NCI-H1092 (cell line): ENCODE measurements at places on chromosomes 4 and X.

GRCh38 chr4:168654104-168654847 lies 157.4 kb downstream of the PALLD start:
- DNase-seq, result no peak

GRCh38 chr4:156950090-156950489 lies 21.5 kb downstream of the PDGFC start:
- DNase-seq, result no peak

GRCh38 chr4:110484029-110484428 lies 8.1 kb downstream of the ENPEP start:
- DNase-seq, result no peak

DNA sequence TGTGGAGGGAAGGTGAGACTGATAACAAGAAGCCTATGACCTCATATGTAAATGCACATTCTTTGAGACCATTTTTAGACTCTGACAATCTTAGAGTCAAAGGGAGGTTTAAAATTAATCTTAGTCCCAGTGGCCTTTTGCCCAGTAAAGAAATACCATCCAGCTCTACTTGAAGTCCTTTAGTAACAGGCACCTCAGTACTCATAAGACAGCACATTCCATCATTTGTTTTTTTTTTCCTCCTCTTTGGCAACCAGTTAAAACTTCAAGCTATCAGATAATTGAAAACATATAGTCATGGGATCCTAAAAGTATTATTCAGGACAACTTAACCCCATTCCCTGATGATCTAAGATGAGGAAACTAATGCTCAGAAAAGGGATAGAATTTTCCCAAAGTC lies 4.6 kb downstream of the EDA2R start:
- DNase-seq, result no peak

GRCh38 chr4:158535130-158535614 lies 13.5 kb downstream of the RXFP1 start:
- no peak for DNase-seq

DNA sequence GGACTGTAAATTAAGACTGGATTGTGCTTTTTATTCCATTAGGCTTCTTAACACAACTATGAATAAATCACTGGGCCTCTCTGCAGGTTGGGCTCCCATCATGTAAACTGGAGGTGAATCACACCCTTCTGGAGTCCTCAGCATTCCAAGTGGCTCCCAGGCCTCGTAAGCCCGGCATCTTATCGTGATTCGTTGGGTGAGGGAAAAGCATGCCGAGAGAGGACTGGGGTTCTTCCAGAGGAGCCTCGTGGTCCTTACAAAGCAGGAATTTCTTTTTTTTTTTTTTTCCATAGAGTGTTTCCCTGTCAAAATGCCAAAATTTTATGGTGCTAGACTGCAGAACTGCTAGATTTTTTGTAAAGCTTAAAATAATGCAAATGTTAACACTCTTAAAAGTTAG lies 20.0 kb downstream of the CLDN22 start:
- no peak for DNase-seq

- no peak for DNase-seq
Observed at GRCh38 chrX:69196666-69197065, 31.4 kb upstream of the PJA1 start.

- no peak for DNase-seq
Observed at GRCh38 chr4:166121897-166122296, 248.9 kb downstream of the TLL1 start.

DNA sequence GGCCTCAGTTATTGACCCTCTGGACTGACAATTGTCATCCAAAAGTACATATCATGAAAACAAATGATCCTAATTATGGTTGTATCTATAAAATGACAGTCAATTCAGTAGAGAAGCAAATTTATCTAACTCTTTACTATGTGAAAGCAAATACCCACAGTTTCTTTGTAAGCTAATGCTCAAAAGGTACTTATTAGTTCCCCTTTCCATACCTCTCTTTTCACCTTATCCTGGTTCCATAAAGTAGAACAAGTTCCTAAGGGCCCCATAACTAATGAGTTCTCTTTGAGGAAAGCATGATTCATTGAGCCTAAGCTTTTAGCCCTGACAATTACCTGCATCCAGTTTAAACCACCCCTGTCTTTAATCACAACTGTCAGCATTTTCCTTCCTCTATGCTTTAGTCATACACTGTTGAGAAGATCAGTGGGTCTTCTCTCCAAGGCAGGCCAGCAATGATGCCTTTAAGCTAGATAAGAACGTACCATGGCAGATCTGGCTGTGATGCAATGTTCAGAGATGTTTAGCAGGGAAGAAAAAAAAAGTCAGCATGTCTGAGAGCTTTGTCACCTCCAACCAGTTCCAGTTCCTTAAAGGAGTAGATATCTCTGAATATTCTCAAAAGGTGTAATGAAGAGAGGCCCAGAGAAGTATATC lies 179.7 kb upstream of the RASGEF1B start:
- DNase-seq, result no peak

DNA sequence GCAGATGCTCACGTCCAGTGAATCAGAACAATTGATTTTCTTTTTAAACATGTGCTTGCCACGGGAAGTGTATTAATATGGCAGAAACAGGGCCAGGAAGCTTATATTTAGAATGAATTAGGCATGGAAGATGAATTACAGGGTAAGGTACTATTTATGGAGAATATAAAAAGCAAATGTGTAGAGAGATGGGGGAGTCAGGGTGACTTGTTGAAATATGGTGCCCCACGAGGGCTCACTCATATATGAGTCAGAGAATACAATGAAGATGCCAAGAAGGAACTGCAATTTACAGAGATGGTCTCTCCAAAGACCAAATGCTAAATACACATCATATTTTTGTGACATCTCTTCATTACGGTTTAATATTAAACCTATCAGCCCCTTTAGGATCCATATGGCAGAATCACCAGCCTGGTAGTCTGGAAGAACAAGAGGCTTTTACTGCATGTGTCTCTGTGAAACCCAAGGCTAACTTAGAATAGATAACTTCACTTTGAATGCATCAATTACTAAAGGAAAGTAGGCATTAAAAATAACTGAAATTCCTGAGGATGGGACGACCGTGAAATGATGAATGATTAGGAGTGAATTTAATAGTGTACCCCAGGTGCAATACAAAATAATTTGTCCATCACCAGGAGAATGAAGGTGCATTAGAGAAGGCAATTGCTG lies 385.3 kb downstream of the ARHGAP24 start:
- DNase-seq, result no peak

- no peak for DNase-seq
Observed at GRCh38 chr4:150889306-150889705, 125.8 kb downstream of the LRBA start.

GRCh38 chr4:115332078-115332477 lies 218.7 kb upstream of the NDST4 start:
- DNase-seq, result no peak

DNA sequence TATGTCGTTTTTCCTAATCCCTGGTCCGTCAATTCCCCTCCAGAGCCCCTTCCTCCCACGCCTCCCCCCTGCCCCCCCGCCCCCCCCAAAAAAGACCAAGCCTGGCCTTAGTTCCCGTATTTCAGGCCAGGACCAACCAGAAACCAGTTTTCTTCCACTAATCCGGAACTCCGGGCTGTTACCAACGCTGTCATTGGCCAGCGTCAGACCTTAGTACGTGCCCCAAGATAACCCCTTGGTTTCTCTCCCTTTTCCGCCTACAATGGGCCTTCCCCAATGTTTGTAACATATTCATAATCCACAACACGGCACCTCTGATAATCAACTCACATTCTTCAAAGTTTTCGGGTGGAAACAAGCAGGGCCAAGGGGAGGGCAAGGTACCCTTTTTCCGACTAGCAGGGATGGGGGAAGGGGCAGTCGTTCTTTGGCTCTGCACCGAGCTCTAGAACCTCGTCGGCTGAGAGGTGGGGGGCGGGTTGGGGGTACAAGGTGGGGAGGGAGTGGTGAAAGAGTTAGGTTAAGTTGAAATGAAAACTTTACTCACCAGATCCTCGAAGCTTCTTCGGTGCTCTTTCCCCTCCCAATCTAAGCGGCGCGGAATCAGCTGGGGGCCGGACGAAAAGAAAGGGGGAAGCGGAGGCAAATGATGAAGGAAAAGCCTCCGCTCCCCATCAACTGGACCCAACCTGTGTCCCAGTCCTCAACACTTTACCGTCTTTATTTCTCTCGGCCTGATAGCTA lies 1.5 kb downstream of the BRWD3 start:
- peak; percentile 74 for DNase-seq

DNA sequence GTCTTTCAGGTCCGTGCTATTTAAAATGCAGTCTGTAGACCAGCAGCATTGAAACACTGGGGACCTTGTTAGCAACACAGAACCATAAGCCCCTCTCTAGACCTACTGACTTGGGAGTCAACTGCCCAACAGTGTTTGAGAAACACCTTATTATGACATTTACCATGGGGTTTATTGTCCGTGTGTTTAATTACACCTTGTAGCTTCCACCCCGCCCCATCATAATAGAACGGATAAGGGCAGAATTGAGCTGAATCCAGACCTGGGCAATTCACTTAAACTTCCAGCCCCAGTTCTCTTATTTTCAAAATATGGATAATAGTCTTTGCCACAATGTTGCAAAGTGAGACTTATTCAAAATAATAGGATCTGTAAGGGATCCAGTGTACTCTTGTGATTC lies 30.6 kb upstream of the CLNK start:
- no peak for DNase-seq

DNA sequence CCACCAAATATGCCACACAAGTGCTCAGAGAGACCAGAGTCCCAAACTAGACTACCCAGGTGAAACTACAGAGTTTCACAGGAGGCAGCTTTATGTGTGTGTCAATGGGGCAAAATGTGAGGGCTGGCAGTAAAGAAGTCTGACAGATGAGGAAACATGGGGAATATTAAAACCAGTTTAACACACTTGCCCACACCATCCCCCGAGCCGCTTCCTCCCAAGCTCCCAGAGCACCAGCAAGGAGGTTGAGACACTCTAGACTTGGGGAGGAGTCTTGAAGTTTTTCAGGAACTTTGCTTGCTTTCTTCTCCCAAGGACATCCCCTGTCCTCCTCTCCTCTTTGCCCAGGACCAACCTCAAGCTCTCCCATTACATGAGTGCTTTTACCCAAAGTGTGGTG lies 94.7 kb upstream of the SPRY1 start:
- no peak for DNase-seq

DNA sequence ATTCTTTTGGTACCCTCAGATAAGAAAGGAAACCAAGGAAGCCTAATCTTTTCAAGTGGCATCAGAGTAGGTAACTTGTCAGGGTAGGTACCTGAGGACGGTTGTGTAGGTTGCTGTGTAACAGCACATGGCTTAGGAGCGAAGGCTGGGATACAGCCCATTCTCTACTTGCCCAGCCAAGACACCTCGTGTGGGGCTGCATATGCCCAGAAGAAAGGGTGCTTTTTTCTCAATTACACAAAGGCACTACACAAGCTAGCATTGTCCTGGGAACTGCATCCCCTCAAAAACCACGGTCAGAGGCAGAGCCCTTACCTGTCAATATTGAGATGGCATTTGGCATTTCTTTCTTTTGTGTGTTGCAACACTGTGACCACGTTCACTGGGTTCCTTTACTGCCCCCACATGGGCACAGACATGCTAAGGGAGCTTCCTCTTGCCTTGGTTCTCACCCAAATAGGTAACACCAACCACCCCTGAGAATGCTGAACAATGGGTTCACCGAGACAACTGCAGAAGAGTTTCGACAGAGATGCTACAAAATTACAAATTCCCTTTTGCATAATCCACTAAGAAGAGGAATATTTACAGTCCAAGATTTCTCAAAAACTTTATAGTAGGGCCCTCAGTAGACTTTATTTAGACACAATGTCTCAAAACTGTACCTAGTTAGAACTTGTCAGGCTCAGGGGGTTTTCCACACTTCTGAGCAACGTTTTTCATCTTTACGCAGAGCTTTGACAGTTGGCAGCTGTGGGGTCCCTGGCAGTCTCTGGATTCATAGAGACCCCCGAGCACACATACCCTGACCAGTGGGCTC lies 35.8 kb upstream of the TNIP3 start:
- DNase-seq, result no peak

GRCh38 chr4:109803924-109804571 lies 2.2 kb upstream of the CFI start:
- peak; percentile 12 for DNase-seq

- no peak for DNase-seq
Observed at GRCh38 chr4:165609653-165610052, 230.8 kb downstream of the CPE start.

DNA sequence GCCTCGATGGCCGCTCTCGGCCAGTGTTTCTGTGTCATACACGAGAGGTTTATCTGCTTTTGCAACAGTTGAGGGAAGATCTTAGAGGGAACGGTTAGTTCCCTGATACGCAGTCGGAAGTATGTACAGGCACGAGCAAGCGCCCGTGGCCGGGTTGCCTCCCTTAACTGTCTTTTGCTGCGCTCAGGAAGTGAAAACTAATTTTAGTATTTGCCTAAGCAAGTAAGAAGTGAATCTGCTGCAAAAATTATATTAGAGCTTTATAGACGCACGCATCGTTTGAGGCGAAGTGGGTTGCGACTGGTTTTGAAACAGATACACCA lies 695 bp downstream of the MTM1 start:
- no peak for DNase-seq

- DNase-seq, result no peak
Observed at GRCh38 chrX:131734621-131735020, 190.7 kb downstream of the OR13H1 start.

GRCh38 chrX:37786624-37787422 lies 7.0 kb downstream of the CYBB start:
- no peak for DNase-seq

GRCh38 chrX:38108364-38108763 lies 102.0 kb downstream of the SYTL5 start:
- no peak for DNase-seq

GRCh38 chrX:97089116-97089515 lies 205.4 kb downstream of the RPA4 start:
- no peak for DNase-seq

- no peak for DNase-seq
Observed at GRCh38 chr4:54281054-54281766, 52.1 kb downstream of the PDGFRA start.

- no peak for DNase-seq
Observed at GRCh38 chr4:56739066-56739777, 58.1 kb upstream of the HOPX start.

DNA sequence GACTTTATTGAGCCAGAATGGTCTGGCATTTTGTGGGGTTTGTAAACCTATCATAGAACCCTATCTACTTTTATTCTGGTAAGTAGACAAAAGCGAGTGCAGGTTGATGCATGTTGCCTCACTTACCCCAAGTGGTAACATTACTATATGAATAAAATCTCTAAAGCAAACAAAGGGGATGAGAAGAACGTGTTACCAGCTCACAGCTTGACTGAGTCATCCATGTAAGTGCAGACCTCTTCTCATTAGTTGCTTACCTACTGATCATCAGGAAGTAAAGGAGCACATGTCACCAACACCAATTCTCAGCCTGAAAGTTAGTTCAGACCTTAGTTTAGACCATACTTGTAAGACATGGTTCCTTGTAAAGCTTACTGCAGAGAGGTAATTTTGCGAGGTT lies 1328.3 kb downstream of the C4orf33 start:
- no peak for DNase-seq

GRCh38 chrX:71482228-71482958 lies 50.5 kb upstream of the OGT start:
- DNase-seq, result no peak
